ENCODE measurements at places on chromosomes 1 and 21.

GRCh38 chr1:155910621-155911121, 478 bp downstream of the RIT1 start:
- DNase-seq: no peak

DNA sequence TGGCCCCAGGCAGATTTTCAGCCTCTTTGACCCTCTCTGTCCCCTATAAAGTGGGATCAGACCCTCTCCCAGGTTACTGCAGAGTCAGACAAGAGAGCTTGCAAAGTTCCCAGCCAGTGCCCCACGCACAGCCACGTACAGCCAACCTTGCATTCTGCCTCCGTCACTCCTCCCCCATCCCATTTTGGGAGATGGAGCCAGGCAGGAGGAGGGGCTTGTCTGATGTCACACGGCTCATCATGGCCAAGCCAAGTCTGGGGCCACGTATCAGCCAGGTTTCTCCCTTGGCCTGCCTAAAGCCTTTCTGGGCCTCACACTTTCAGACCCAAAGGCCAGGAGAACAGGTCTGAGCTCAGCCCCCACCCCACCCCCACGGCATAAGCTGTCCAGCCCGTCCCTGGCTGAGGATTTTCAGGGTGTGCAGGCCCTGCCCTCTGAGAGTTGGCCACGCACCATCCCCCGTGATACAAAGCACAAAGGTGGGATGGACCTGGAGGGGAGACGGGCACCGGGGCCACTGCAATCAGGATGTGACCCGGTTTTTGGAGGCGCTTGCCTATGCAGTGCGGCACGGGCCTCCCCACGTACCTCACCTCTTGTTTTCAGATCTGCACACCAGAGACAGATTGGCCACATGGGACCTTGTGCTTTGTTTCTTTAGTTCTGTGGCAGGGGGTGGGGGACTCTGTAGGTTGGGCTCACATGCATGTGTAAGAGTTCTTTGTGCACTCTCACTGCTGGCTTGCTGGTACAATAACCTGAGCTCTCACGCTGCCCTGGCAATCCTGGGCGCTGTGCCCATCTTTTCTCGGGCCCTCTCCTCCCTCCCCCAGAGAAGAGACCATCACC, 47.6 kb downstream of the TRIM11 start:
- no peak for DNase-seq

GRCh38 chr1:9062021-9062471, 7.4 kb downstream of the SLC2A5 start:
- DNase-seq: no peak

DNA sequence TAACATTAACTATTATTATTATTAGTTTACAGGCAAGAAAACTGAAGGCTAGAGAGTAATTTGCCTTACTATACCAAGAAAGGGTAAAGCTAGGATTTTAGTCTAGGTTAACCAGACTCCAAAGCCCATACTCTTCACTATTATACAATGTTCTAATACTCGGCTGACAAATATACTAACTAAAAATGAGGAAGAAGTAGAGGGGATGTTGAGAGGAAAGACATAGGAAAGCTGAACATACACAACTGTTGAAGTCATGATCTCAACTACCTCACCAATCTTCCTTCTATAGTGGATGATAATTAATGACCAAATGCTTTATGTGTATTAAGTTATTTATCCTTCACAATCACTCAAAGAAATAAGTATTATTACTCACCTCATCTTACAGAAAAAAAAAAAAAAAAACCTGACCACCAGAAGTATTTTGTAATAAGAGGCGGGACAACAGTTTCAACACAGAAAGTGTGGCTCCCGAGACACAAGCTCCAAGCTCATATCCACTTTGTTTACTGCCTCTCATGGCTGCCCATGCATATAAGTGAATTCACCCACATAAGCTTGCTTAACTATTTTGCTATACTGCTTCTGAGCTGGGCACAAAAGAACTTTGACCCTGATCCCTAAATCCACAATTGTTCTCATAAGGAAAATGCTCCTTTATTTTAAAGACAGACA, 78.0 kb downstream of the USP1 start:
- DNase-seq: peak; percentile 43

DNA sequence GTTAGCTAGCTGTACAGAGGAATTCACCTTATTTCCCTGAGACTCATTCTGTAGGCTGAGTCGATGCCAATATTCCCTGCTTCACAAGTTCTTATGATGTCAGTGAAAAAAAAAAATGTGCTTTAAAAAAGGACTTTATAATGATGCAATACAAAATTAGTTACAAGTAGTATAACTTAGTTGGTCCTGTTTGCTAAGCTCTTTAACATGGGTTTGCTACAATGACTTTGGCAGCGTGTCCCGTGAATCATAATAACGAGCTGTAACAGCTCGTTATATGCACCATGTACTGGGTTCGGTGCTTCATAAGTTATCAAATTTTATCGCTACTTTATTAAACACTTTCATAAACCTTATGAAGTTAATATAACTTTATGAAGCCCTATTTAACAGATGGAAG, 349.7 kb downstream of the LMX1A start:
- DNase-seq: no peak

DNA sequence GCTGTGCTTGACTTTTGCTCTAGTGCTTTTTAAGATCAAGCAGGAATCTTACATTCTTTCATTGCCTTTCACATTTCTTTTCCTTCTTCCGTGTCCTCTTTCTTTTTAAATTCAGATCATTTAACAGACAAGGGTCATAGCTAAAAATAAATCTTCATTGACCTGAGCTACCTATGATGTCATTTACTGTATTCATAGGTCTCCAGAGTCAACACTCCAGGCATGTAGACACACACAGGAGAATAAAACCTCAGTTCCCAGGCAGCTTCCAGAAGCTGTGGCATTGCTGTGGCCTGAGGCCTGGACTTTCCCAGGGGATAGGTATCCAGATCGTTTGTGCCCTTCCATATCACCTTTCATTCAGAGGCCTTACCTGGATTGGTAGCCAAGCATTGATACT, 38.5 kb upstream of the ENAH start:
- peak; percentile 63 for DNase-seq

DNA sequence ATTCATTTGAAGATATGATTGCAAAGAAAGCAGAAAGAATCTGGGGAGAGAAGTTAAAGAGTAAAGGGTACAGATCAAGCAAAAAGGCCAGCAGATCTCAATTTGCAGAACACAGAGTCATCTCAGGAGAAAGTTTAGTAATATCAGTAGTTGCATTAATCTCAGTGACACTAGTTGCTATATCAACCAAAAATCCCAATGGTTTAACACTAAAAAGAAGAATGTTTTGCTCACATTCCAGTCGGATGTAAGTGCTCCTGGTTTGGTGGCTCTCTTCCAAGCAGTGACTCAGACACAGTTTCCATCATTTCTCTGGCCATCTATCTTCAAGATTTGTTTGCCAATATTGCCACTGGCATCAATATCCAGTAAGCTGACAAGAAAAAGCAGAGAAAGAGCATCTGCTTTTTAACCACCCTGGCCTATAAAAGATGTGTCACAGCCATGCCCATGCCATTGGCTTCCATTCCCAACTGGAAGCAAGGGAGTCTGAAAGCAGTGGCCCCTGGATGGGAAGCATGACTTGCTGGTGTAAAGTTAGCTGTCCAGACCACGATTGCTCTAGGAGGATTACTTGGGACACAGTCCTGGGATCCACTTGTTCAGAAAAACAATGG, 45.5 kb upstream of the AIM2 start:
- DNase-seq: peak; percentile 74

DNA sequence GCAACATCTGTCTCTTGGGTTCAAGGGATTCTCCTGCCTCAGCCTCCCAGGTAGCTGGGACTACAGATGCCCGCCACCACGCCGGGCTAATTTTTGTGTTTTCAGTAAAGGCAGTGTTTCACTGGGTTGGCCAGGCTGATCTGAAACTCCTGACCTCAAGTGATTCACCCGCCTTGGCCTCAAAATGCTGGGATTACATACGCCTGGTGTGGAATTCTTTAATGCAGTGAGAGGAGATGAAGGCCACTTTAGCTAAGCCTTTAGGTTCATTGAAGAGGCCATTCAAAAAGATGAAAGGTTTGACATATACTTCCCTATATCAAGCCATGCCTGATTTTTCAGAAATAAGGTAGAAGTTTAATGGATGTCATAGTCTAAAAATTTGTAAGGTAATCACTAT, 162.7 kb downstream of the ST6GALNAC3 start:
- no peak for DNase-seq

- DNase-seq: no peak
Observed at GRCh38 chr21:35100349-35100811, 51.3 kb upstream of the RUNX1 start.

GRCh38 chr1:228376262-228376628, 30.4 kb downstream of the TRIM11 start:
- peak; percentile 10 for DNase-seq

- peak; percentile 77 for DNase-seq
Observed at GRCh38 chr21:29155118-29155932, 24.9 kb downstream of the MAP3K7CL start.

- no peak for DNase-seq
Observed at GRCh38 chr1:32525053-32525452, 14.2 kb upstream of the ZBTB8A start.
